Activated CD4-positive, CD25-positive, alpha-beta regulatory T cell treated with anti-CD3 and anti-CD28 coated beads, Interleukin-2, amount 50 U/mL, for 16 hours (primary cell): ENCODE measurements at places on chromosomes 16 and 17.

DNA sequence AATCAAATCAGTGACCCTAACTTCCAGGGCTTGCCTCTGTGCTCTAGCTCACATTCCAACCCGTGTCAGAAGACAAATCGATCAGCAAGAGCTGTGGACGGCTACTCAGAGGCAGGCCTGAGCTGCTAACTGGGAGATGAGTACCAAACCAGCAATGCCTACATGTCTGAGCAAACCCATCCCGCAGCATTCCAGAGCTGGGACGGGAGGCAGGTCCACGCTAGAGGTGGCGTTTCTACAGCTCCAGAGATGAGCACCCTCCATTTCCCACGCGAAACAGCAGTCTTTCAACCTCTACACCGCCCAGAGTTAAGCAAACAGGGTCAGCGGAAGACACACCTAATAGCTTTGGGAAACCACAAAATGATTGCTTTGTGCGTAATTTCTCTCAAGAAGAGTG lies 6.5 kb downstream of the NXN start:
- DNase-seq = no peak

GRCh38 chr17:3029213-3029913 lies 34.0 kb downstream of the OR1D5 start:
- DNase-seq = no peak

DNA sequence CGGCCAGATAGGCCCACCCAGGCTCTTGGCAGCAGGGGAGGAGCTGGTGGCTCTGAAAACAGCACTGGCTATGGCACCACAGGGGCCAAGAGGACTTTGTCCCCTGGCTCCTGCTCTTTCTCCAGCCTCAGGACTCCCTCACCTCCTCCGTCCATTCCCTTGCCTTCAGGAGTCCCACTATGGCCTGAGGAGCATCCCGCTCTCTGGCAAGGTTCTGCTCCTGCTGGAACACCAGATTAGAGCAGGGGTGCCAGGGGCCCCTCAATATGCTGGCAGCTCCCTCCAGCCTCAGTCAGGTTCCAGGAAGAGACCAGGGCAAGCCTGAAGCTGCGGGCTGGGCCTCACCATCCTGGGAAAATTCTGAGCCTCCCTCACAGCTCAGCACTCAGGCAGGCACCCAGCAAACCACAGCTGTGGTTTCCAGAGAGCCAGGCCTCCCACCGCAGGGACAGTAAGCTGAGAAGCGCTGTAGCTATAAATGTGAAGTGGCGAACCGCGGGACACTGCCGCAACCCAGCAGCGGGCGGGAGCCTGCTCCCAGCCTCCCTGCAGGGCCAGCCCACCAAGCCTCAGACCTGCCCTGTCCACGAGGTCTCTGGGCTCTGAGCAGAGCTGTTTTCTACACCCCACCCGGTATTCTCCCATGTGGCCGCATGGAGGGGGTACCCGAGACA lies 25.7 kb downstream of the C17orf100 start:
- no peak for DNase-seq

DNA sequence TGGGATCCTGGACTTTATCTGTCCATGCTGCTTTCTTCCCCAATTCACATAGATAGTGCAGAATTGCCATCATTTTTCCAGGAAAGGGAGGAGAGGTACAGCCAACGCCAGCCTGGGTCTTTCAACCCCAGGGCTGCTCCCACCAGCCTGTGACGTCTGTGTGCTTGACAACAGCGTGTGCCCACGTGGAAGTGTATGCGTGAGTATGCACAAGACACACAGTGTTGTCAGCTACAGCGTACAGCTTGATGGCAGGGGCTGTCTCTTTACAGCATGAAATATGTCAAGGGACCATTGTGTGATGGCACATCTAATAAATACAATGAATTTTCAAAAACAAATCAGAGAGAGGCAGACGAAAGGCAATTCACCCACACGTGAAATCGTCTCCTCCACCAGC lies 62.3 kb downstream of the GSG1L start:
- no peak for DNase-seq

DNA sequence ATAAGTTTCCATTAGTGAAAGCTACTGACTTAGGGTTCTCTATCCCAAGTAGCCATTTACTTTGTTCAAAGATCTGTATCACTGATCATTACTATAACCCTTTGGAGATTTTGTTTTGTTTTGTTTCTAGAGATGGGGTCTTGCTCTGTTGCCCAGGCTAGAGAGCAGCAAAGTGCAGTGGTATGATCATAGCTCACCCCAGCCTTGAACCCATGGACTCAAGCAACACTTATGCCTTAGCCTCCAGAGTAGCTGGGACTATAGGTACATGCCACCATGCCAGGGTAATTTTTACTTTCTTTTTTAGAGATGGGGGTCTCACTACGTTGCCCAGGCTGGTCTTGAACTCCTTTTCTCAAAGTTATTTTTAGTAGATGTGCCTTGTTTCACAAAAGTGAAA lies 154.7 kb downstream of the KCNJ2 start:
- no peak for DNase-seq

GRCh38 chr16:63938661-63939060 lies 1183.2 kb downstream of the CDH11 start:
- no peak for DNase-seq

GRCh38 chr17:41728056-41728455 lies 6.4 kb downstream of the HAP1 start:
- DNase-seq = no peak

DNA sequence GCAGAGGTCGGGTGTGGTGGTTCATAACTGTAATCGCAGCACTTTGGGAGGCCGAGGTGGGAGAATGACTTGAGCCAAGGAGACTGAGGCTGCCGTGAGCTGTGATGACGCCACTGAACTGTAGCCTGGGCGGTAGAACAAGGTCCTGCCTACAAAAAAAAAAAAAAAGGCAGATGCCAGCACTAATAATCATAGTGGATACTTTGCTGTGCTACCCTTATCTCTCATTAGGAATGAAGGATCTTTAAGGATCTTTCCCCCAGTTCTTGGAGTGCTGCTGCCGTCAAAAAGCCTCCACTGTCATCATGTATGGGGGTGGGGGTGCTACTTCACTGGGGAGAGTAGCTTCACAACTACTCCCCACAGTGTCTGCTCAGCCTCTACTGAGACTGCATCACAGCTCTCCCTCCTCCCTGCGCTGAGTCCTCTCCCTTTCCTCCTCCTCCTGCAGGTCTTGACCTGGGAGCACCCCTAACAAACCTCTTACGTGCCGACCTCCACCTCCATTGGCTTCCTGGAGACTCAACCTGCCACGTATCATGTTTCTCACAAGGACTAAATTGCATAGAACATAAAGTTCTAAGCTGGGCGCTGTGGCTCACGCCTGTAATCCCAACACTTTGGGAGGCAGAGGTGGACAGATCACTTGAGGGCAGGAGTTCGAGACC lies 24.4 kb upstream of the ST6GALNAC1 start:
- no peak for DNase-seq

- DNase-seq = no peak
These were observed 12.7 kb downstream of the JUP start for GRCh38 chr17:41773731-41774193.

GRCh38 chr16:89383095-89384003 lies 107.0 kb downstream of the ANKRD11 start:
- no peak for DNase-seq

GRCh38 chr16:79164388-79164995 lies 436.0 kb downstream of the MAF start:
- DNase-seq = no peak

DNA sequence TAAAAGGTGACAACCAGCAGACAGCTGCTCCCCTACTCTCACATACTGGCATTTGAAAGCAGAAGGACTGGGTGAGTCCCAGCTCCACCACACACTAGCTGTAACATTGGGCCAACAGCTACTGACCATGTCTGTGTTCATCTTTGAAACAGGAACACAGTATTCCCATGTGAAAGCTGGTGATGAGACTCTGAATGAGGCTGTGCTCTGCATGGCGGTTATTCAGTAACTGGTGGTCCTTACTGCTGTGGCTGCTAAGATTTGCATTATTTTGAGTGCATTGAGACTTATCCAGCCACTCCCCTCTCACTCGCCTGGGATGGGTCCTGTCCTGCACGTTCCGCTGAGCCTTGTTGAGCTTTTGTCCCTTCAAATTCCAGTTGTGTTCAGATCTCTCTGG lies 342.9 kb downstream of the FOXL1 start:
- DNase-seq = no peak

- no peak for DNase-seq
These were observed at the start of gene IGSF6 for GRCh38 chr16:21652453-21652852. Gene IGSF6 (minus strand): TSS chr16:21652608. CDS start chr16:21652598, 10 bp downstream.

DNA sequence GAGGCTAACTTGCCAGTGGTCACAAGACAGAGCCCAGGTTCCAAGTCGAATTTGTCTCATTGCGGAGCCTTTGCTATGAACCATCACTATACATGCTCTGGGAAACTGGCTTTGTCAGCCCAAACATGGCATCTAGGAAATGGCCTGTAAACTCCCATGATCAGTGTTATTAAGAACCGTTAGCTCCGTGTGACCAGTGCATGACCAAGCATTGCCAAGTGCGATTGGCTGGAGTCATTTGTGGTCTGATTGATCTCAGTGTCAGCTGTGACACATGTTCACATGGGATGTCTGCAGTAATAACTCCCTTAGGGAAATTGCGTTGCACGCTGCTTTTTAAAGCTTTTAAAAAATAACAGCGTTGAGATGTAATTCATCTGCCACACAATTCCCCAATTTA lies 18.6 kb upstream of the CDH3 start:
- no peak for DNase-seq

DNA sequence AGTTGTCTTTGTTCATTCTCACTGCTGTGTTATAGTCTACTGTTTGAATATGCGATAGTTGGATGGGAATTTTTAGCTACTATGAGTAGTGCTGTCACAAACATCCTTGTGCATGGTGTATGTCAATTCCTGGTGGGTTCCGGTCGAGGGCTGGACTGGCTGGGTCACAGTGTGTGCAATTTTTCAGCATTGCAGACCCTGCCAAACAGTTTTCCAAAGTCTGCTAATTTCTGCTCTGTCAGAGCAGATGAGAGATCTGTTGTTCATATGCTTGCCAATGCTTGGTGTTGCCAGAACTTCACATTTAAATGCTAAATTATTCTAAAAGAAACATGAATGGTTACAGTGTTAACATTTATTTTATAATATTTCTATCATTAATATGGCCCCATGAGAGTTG lies 3.6 kb upstream of the C16orf96 start:
- no peak for DNase-seq

GRCh38 chr16:87570938-87571867 lies 31.1 kb upstream of the JPH3 start:
- DNase-seq = no peak

DNA sequence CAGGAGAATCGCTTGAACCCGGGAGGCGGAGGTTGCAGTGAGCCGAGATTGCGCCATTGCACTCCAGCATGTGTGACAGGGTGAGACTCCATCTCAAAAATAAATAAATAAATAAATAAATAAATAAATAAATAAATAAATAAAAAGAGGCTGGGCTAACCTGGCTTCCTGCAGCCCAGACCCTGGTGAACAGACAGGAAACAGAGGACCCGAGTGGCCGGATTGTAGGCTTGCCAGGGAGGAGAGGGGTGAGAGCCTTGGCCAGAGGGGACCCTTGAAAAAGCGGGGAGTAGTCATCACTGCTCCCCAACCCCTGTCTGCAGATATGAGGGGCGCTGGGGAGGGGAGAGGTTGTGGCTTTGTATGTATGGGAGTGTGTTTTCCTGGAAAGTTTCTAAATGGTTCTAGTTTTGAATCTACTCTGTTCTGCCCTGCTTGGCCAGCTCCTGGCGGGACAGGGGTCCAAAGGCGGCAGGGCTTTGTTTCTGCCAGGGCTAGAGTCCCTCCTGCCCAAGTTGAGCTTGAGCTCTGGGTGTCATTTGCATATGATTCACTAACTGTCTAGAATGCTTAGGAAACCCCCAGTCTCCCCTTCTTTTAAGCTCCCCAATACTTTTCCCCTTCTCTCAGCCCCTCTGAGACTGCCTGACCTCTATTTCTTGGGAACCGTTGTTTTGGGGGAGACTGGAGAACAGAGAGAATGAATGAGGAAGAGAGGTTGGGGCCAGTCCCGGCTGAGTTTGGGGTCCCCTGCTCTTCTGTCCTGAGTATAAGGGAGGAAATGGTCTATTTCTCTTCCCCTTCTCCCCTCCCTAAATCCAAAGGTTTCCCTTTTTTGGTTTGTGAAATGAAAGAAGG lies 16.4 kb downstream of the RARA start:
- no peak for DNase-seq

GRCh38 chr17:227078-227945 lies 45.9 kb upstream of the DOC2B start:
- DNase-seq = no peak

DNA sequence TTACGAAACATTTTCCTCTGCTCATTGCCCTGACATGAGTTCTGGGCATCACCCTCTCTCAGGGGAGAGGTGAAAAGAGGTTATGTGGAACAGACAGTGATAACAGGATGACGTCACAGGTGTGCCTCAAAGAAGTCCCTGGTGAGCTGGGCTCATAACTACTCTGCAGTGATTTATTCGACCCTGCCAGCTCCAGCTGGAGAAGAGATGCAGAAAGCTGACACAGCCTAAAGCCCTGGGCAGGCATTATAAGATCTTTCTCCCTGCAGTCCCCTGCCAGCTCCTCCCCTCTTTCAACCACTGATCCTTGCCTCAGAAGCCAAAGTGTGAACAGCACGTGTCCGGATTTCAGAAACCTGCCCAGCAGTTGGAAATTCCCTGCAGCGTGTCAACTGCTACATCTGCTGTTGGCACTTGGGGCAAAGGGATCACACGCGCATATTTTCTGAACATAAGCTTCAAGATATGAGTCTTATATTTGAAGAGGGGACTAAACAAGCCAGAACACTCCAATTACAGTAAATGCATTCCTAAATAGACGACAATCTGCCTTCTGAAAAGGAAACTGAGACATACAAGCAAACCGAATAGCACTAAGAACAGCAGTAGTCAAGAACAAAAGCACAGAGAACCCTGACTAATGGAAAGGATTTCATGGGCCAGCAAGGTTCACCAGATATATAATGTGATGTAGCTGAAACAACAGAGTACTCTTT lies 80.5 kb downstream of the SMG6 start:
- no peak for DNase-seq

DNA sequence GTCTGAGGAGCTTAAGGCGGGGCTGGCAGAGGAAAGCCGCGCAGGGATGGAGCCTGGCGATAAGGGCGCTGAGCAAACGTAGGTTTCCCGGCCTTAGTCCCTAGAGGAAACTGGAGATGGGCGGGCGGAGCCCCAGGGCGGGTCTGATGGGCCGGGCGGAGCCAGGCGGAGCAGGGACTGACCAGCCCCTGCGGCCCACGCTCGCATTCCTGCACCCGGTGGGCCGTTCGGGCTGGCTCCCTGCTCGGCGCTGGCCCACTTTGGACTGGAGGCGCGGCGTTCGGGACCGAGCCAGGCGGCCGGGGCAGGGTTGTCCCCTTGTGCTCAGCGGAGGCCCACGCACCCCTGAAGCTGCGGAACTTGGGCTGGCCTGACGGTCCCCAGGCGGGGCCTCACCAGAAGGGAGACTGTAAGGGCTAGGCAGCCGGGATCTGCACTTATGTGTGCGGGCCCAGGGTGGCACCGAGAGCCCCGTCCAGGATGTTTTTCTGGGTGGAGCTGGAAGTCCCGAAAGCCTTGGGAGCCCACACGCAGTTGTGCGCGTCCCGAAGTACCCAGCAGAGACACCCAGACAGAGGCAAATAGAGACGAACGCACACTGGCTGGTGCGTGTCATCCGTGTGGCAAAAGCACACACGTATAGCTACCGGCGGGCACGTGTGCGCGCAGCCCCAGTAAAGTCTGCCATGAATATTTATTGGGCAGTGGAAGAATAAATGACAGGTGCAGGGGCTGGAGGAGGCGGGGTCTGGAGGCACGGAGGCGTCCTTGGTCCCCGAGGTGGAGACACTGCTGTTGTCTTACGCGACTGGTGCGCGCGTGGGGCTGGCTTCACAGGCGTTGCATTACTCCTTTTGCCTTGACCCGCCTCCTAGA lies 1.4 kb downstream of the PYDC1 start:
- no peak for DNase-seq

GRCh38 chr16:82280867-82281266 lies 110.8 kb upstream of the MPHOSPH6 start:
- DNase-seq = no peak
